M059J (cell line): ENCODE measurements at places on chromosomes 7 and 10. TPM values are rescaled to one million over a fixed set of nuclear protein-coding genes. Genes with fewer than 3 reads are reported as not detected.

The EGFR gene
- 28.7 and 51.4 TPM in 2 replicates for total RNA-seq

The PIK3CG gene
- total RNA-seq: 0.12 TPM in 1 of 2 replicates, not detected in the other

DNA sequence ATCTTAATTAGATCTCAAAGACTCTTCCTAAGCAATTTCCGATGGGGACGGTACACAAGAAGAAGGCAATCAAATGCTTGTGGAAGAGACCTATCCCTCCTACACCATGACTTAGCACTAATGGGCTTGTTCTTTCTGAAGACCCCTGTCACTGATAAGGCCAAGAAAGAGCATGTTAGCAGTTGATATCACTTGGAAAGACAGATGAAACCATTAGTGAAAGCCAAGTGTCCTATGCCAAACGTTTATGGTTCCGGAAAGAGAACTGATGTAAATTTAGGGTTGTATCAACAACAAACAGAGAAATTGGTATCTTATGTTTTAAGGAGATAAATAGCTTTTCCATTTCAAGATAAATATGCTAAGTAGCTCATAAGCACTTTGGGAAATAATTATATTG, 6.5 kb downstream of the UROS start:
- no peak for DNase-seq

DNA sequence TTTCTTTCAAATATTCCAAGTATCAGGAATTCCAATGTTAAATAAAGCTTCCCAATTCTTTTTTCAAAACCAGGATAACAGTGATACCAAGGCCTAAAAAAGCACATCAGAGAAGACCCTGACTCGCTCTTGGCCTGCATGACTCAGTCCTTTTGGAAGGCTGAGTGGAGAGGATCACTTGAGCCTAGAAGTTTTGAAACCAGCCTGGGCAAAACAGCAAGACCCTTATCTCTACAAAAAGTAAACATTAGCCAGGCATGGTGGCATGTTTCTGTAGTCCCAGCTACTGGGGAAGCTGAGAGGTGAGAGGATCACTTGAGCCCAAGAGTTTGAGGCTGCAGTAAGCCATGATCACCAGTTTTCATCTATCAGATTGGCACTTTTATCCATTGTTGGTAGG, 18.7 kb downstream of the NFE2L3 start:
- DNase-seq: no peak

- DNase-seq: no peak
These were observed 46.7 kb downstream of the PLXDC2 start for GRCh38 chr10:19862811-19863515.

DNA sequence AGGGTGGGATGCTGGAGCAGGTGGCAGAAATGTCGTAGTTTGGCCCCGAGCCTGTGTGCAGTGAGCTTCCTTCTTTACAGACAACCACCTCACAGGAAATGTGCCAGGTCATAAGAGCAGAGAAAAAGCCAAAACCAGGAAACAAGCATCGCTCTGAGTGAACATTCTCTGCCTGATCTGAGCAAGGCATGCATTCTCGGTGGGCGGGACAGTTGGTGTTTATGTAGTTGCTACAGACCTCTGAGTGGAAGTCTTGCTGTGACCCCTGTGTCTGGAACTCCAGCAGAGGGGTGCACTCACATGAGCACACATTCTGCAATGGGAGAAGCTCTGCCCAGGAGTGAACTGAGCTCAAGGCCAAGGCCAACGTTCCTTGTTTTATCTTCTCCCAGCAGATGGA, 230.1 kb downstream of the TCERG1L start:
- DNase-seq: no peak

DNA sequence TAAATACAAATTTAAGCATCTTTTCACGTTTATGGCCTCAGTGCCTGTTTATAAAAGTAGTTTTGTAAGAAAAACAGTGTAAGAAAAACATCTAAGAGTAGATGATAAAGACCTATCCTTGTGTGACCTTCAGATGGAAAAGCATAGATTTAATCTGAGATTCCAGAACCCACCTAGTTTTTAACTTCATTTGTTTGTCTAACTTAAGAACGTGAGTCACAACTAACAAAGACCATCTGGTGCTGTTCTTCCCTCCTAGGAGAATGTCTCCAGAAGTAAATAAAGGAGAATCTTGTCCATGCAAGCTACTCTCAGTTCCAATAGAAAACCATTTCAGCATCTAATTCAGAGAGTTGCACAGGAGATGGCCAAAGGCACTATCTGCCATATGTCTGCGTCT, 265.4 kb upstream of the C7orf33 start:
- no peak for DNase-seq
